ENCODE measurements at places on chromosomes 12 and 14.

- DNase-seq: no peak
Measured at GRCh38 chr14:61247935-61248334, 33.2 kb downstream of the TMEM30B start.

DNA sequence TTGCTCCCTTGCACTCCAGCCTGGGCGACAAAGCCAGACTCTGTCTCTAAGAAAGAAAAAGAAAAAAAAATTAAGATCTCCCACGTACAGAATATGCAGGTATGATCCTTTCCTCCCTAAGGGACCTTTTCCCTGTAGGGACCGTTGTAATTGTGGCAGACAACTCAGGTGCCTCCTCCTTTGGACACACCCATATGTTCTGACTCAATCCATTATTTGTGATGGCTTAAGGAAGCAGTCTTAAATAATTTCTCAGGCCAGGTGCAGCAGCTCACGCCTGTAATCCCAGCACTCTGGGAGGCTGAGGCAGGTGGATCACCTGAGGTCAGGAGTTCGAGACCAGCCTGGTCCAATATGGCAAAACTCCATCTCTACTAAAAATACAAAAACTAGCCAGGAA is 53.1 kb downstream of the TMCC3 start:
- DNase-seq: no peak

DNA sequence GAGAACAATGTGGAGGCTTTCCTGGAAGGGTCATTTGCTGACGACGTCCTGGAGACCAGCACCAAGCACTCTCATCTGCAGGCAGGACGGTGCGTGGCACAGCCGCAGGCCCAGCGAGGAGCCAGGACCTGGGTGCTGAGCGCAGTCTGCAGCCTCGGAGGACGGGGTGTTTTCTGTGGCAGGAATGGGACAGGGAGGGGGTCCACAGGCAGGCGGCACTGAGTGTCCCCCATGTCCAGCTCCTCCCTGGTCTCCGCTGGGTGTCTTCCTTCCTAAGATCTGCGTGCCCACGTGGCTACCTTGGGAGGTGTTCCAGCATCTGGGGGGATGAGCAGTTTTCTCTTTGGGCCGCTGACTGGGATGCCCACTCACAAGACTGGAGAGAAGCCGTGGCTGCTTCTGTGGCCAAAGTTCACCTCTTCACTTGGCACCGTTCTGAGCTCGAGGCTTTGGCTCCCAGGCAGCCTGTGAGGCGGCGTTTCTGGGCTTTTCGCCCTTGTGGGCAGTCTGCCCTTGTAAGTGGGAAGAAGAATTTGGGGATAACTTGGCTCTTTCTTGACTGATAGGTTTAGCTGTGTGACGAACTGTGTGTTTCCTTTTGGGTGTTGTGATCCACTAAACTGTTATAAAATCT is 72.2 kb downstream of the NOC4L start:
- no peak for DNase-seq

- no peak for DNase-seq
Measured at GRCh38 chr12:18747895-18748294, 10.0 kb downstream of the CAPZA3 start.

GRCh38 chr12:124946447-124946793 is 32.0 kb upstream of the UBC start:
- no peak for DNase-seq

GRCh38 chr12:29673346-29673745 is 110.4 kb downstream of the TMTC1 start:
- no peak for DNase-seq
